ENCODE measurements at places on chromosomes 4 and X.

GRCh38 chrX:140664939-140665338, 44.6 kb upstream of the LINC00632 start:
- DNase-seq, result no peak

DNA sequence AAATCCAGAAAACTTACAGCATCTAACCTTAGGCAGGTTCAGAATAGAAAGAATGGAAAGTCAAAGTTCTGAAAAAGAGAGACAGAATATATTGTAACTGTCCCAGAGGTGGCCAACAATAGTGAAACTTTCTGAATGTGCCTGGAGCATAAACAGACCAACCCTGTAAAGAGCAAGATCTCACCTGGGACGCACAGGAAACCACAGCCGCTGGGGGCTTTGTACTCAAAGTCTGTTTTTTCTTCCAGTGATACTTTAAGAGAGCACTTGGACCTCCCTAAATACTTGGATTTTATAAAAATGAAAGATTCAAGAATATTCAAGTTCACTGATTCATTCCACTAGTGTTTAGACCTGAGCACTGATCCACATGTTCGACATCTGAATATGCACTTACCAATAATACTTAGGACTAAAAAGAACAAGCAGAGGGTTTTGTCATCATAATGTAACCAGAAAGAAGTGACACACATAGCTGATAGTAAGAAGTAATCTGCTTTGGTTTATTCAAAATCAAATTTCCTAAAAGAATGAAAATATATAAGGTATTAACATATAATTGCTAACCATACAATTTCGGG, 35.3 kb downstream of the ARAP2 start:
- DNase-seq, result no peak

- no peak for DNase-seq
Measured at GRCh38 chrX:16023790-16024734, 99.3 kb upstream of the GRPR start.

DNA sequence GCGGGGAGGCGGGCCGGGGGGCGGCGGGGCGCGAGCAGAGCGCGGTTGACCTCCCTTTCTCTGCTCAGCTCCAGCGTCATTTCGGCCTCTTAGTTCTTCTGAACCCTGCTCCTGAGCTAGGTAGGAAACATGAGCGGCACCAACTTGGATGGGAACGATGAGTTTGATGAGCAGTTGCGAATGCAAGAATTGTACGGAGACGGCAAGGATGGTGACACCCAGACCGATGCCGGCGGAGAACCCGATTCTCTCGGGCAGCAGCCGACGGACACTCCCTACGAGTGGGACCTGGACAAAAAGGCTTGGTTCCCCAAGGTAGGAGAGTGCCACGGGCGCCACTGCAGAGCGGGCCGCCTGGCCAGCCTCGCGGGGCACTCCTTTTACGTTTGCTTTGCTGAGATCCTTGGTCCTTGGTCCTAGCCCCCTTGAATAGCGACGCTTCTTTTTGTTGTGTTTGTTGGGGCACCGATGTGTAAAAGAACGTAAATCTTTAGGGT, at the start of gene HTATSF1:
Gene HTATSF1 (plus strand): TSS at position 37 of the 497 bp plus-strand sequence. CDS start 93 bp downstream, at position 130.
- no peak for DNase-seq

Data from NCI-H2081 treated with DMSO at 0.1 percent for 48 hours (cell line).